Naive thymus-derived CD8-positive, alpha-beta T cell (primary cell): ENCODE measurements at places on chromosomes 7 and 10. TPM values are rescaled to one million over a fixed set of nuclear protein-coding genes. Genes with fewer than 3 reads are reported as not detected.

Gene CRYGN
- 0.39 TPM for total RNA-seq

Gene LRRC72
- not detected for total RNA-seq

Gene PITX3
- total RNA-seq: not detected

Gene TUBAL3
- total RNA-seq: not detected

Gene NOBOX
- not detected for total RNA-seq

DNA sequence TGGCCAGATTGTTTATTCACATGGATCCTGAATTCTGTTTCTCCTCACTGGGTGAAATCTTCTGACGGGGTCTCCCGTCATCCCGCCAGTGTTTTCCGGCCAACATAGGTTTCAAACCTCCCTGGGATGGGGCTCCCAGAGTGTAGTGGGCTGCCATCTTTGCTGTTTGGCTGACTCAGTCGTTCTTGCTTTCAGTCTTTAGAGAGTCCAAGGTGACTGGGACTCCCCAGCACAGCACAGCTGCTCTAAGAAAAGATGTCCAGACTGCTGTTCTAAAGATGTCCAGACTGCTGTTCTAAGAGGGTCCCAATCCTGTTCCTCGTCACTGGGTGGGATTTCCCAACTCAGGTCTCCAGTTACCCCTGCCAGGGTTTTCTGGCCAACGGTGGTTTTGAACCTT is 801.9 kb upstream of the IGFBP3 start:
- DNase-seq: no peak

DNA sequence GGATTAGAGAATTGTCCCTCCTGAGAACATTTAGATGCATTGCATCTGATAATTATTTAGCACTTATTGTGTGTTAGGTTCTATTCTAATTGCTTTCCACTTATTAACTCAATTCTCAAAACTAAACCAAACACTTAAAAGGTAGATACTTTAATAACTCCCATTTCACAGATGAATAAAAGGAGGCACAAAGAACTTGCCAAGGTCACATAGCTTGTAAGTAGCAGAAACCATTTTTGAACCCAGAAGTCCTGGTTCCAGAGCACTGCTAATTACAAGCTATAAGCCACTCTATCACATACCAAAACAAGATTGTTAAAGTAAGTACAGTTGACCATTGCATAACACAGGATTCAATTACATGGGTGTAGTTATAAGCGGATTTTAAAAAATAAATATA is 164.9 kb downstream of the CPED1 start:
- no peak for DNase-seq

GRCh38 chr10:79097021-79097872 is 28.5 kb downstream of the ZMIZ1 start:
- DNase-seq: no peak

- no peak for DNase-seq
These were observed 22.9 kb upstream of the ELFN1 start for GRCh38 chr7:1646957-1647891.

GRCh38 chr10:3931224-3931623 is 146.2 kb upstream of the KLF6 start:
- no peak for DNase-seq

DNA sequence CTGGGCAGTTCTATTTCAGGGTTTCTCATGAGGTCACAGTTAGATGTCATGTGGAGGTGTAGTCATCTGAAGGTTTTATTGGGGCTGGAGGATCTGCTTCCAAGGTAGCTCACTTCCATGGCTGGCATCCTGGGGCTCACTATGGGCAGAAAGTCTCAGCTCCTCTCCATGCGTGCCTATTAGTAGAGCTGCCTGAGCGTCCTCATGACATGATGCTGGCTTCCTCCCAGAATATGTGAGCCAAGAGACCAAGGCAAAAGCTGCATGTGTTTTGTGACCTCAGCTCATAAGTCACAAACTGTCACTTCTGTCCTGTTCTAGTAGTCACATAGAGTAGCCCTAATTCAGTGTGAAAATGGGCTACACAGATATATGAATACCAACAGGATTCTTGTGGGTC is 524.4 kb downstream of the SUGCT start:
- no peak for DNase-seq

DNA sequence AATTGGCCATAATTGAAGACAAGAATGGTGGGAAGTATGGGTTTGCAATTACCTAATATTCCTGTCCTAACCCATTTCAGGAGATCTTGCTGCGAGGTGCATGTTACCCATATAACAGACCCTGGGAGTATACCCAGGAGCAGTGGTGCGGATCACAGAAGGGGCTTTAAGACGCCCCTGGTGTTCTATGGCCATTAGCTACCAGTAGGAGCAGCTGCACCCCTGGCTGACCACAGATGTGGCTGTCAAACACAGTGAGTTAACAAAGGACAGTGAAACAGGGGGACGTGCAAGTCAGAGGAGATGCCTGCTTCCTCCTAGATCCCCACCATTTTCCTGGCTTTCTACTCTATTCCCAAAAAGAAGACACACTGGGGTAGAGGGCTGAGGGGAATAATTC is 25.2 kb downstream of the AOC1 start:
- DNase-seq: no peak

GRCh38 chr7:4227105-4228010 is 454.7 kb upstream of the FOXK1 start:
- no peak for DNase-seq
